ENCODE measurements at places on chromosomes 5 and 9.

DNA sequence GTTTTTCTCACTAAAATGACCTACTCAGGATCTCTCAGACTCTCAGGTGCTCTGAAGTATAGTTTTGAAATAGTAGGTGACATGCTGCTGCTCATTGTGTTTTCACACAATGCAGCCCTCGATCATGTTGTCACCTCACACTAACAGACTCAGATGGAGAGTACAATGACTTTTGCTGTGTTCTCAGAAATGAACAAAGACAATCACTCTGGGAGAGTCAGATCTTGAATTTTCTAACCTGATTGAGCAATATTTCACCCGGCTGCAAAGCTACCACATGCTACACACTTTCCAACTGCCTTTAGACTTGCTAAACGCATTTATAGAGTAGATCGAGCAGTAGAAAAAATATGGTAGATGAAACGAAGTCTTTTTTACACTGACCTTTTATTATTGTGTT is 113.4 kb downstream of the ST8SIA4 start:
- DNase-seq = no peak

- DNase-seq = no peak
These were observed 200.0 kb upstream of the ATP10B start for GRCh38 chr5:161051920-161052500.

GRCh38 chr5:10527281-10527950 is 36.5 kb upstream of the ANKRD33B start:
- no peak for DNase-seq

GRCh38 chr9:20394969-20395368 is 227.3 kb downstream of the MLLT3 start:
- no peak for DNase-seq

GRCh38 chr5:13519131-13519530 is 425.4 kb downstream of the DNAH5 start:
- DNase-seq = no peak

GRCh38 chr5:143258559-143259253 is 144.8 kb downstream of the NR3C1 start:
- no peak for DNase-seq

- DNase-seq = no peak
These were observed 12.2 kb downstream of the DDX4 start for GRCh38 chr5:55750063-55750462.

DNA sequence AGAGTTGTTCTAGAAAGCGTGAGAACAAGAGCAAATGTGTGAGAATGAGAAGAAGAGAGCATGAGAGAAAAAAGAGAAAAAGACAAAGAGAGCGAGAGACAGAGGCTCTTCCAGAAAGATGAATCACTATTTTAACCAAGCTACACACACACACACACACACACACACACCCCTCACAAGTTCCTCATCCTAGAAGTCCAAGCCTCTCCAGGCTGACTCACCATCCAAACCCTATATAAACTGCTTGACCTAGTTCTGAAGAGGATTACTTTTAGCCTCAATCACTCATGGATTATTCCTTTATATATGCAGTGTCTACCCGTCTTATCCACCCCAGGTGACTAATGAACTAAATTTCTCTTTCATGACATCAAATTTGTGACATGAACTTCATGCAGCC is 37.6 kb downstream of the C9orf57 start:
- DNase-seq = no peak

GRCh38 chr9:445033-445432 is 230.4 kb downstream of the DOCK8 start:
- DNase-seq = no peak

- no peak for DNase-seq
These were observed 56.4 kb upstream of the CDK5RAP2 start for GRCh38 chr9:120636194-120636957.

DNA sequence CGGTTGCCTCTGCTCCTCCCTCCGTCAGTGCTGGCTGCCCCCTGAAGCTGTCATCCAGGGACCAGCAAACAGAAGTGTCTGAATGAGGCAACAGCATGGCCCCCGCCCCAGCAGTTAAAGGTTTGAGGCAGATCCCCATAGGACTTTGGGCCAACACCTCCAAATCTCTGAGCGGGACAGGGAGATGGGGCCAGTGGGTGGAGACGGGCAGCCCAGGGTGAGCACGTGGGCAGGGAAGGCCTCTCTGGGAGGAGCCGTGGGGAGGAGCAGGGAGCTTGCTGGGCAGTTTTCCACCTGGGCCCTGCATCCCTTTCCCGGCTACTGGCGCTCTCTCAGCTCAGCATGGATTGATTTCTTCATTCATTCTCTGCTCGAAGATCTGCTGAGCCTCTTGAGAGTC is 39.1 kb upstream of the NOTCH1 start:
- no peak for DNase-seq

DNA sequence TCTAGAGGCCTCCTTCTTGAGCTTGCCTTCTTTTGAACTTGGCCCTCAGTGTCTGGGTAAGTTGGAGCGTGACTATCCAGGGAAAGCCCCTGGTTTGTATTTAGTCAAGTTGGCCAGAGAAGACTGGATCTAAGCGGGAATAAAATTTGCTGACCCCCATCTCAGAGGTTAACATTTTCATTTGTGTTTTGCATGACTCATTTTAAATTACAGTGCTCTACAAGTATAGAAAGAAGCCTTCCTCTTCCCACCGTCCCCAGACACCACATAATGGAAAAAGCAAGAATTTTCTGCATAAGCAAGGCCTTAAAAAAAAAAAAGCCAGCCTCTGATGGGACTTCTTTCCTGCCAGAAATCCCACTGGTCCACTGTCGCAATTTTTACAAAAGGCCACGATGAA is 27.2 kb downstream of the PIK3R1 start:
- DNase-seq = no peak

Measured in SK-N-MC (cell line).